ENCODE measurements at places on chromosomes 4 and X. TPM values are rescaled to one million over a fixed set of nuclear protein-coding genes. Genes with fewer than 3 reads are reported as not detected.

Gene DYNLT3
- 13.4 TPM for total RNA-seq

Gene TBC1D9
- total RNA-seq = 47.8 TPM

Gene S100P
- not detected for total RNA-seq

Gene CXCL10
- not detected for total RNA-seq

Gene SSX2
- total RNA-seq = not detected

Gene OPHN1
- total RNA-seq = 7.8 TPM

Gene DCAF12L2
- total RNA-seq = 0.51 TPM

Gene POU4F2
- total RNA-seq = 1.8 TPM

Gene CCDC158
- not detected for total RNA-seq

Gene LDB2
- 3.1 TPM for total RNA-seq

Gene SHISA3
- total RNA-seq = 0.42 TPM

Gene C4orf54
- not detected for total RNA-seq

Gene EFHC2
- total RNA-seq = not detected

Gene CFAP99
- not detected for total RNA-seq

Gene CACNA1F
- total RNA-seq = 0.47 TPM

Gene MSANTD1
- total RNA-seq = 2.6 TPM

Gene FAM9C
- not detected for total RNA-seq

Gene FAM149A
- 6.8 TPM for total RNA-seq

Gene HEPH
- total RNA-seq = 2.2 TPM

Gene RIBC1
- 0.64 TPM for total RNA-seq

Gene CPLX1
- total RNA-seq = 115 TPM

Gene ADGRA3
- total RNA-seq = 76.2 TPM

Gene ETDA
- total RNA-seq = not detected

Gene ARSD
- 13.3 TPM for total RNA-seq

Gene APOO
- total RNA-seq = 36.2 TPM

Gene CCNA2
- 8.9 TPM for total RNA-seq

Gene ENOPH1
- 26.9 TPM for total RNA-seq

Gene FGF13
- total RNA-seq = 34.2 TPM

Gene TREX2
- 0.29 TPM for total RNA-seq

Gene HMX1
- 1.7 TPM for total RNA-seq

Gene SLC38A5
- total RNA-seq = 136 TPM

Gene RNF175
- 2.1 TPM for total RNA-seq

Gene SLIT2
- 21.6 TPM for total RNA-seq

Gene CYSLTR1
- 0.25 TPM for total RNA-seq

Gene ARAP2
- total RNA-seq = 1.4 TPM

Gene GRIA2
- total RNA-seq = 21.3 TPM

Gene ATP1B4
- not detected for total RNA-seq

Gene CT47B1
- not detected for total RNA-seq

Gene EPGN
- not detected for total RNA-seq

Gene CAPN6
- not detected for total RNA-seq

Gene IL2
- not detected for total RNA-seq

Gene NXF2
- total RNA-seq = 1.4 TPM

Gene CT55
- 0.34 TPM for total RNA-seq

Gene CD99L2
- 49.9 TPM for total RNA-seq

Gene WWC2
- 18.2 TPM for total RNA-seq

Gene HCCS
- total RNA-seq = 22.7 TPM

Gene PCDH10
- 1.7 TPM for total RNA-seq

Gene NLRP2B
- total RNA-seq = not detected

All from glutamatergic neuron (in vitro differentiated cells).